ENCODE measurements at places on chromosomes 1 and 21.

DNA sequence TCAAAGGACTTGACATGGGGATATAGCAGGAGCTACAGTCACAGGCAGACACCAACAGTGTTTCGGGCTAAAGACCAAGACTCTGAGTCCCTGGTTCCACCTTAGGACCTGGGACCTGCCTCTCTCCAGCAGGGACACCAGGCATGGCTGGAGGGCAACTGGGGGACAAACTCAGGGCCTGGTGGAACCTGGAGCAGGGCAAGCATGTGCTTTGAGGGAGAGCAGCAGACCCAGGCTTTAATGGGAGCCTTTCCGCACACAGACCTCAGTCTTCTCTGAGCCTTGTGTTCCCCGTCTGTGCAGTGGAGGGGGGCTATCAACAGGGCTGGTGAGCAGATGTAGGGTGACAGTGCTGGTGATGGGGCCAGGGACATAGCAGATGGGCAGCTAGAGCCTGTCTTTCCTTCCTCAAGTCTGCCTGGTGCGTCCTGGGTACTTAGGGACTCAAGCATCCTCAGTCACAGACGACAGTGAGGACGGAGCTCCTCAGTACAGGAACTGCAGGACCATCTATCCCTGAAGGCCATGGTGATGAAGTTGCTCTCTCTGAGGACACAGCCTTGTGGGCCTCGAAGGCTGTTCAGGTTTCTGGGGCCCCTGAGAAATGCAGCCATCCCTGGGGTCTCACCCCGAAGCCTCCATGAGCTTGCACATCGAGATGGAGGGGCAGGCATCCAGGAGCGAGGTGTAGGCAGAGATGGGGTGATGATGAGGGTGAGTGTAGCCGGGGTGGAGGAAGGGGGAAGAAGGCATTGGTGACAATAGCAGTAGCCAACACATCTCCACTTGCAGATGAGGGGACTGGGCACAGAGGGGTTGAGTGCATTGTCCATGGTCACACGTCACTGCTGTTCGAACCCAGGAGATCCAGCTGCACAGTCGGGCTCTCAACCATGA is 593.4 kb downstream of the PTPRU start:
- no peak for DNase-seq

DNA sequence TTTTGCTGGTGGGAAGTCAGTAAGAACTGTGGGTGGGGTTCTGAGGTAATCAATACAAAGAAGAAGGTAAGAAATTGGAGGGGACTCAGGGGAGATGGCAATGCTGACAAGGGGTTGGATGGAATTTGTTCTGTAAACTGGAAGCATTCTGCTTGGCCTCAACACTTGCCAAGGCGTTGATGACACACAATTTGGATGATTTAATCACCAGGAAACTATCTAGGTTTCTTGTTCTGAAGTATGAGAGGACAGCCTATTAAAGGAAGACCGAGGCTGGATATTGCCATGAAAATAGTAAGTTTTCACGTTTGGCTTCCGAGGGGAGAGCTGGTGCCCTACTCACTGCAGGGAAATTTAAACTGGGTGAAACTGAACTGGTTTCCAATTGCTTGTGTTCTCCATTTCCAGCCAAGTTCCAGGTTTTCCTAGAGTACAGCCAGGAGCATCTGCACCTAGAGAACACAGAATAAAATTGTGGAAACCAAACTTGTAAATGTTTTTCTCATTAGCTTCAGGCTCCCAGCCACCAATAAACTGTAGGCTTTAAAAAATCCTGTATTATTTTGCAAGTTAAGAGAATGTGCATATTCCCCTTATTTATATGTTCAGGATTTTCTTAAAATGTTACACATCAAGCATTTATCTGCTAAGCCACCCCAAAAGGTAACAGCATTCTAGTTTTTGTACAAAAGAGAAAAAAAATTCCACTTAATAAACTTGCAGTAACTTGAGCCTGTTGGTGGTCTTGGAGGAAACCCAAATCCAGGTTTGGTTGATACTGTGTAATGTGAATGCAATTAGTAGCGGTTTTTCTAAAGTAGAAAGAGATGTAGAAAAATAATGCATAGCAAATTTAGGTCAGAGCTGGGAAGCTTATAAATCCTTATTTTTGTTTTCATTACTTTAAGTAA is 53.8 kb downstream of the ROR1 start:
- DNase-seq = no peak

DNA sequence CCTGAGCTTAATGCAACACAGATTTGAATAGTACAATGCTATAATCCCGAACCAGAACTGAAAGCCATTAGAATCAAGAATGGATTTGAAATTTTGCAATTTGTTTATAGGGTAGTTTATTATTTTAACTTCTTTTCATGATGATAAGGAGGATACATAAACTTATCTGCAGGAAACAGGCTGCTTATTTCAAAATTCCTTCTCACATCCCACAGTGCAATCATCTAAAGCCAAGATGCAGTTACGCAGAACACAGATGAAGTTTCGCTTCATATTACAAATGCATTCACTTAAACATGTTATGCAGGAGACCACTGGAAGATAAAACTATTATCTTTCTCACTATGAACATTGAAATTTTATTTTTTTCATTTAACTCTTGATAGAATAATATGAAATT is 1019.6 kb downstream of the PLA2G4A start:
- DNase-seq = no peak

- no peak for DNase-seq
Measured at GRCh38 chr1:208336137-208336518, 91.9 kb upstream of the PLXNA2 start.

DNA sequence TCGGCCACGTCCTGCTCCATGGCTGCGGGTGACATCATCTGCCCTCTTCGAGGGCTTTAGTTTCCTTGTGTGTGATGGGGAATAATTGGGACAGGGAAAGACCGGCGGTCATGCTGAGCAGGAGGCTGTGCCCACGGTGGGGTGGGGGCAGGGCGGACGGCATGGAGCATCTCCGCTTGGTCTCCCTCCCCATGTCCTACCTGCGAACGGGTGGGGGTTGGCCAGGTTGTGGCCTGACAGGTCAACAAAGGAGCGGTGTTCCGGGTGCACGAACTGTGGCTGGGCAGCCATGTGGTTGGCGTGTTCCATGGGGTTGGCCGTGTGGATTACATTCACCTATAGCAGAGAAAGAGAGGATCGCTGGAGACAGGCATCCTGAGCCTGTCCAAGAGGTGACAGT is 80.0 kb downstream of the PIK3CD start:
- DNase-seq = no peak

GRCh38 chr1:34140011-34140676 is 24.9 kb downstream of the CSMD2 start:
- no peak for DNase-seq

GRCh38 chr1:25740071-25740470 is 59.9 kb upstream of the SELENON start:
- DNase-seq = no peak

- DNase-seq = no peak
Measured at GRCh38 chr1:94463765-94464330, 45.7 kb downstream of the ABCD3 start.

DNA sequence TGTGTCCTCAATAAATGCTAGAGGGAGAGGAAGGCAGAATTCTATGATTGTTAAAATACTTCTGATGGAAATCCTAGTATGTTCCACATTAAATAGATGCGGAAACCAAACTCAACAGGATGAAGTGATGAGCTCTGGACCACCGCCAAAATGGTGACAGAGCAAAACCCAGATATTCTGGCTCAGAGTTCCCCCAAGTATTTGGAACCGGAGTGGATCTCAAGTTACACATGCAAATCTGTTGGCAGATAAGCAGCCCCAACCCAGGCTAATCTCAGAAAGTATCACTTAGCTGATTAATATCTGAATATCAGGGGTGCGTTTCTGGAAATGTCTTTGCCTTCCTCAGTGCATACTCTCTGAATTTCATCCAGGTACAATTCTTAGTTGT is 17.4 kb upstream of the GRHL3 start:
- DNase-seq = no peak

DNA sequence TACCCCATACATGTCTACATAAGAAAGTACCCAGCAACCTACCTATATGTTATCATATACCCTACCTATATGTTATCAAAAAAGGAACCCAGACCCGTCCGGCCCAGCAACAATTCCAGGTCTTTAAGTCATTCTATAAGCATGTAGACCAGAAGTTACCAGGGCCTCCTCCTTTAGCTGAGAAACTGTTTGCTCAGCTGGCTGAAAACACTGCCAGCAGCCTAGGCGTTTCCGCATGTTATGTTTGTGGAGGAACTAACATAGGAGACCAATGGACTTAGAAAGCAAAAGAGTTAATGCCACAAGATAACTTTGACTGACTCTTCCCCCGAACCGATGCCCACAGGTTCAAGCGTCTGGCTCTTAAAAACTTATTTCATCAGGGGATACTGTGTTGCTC is 7.1 kb upstream of the ZNF678 start:
- DNase-seq = no peak

DNA sequence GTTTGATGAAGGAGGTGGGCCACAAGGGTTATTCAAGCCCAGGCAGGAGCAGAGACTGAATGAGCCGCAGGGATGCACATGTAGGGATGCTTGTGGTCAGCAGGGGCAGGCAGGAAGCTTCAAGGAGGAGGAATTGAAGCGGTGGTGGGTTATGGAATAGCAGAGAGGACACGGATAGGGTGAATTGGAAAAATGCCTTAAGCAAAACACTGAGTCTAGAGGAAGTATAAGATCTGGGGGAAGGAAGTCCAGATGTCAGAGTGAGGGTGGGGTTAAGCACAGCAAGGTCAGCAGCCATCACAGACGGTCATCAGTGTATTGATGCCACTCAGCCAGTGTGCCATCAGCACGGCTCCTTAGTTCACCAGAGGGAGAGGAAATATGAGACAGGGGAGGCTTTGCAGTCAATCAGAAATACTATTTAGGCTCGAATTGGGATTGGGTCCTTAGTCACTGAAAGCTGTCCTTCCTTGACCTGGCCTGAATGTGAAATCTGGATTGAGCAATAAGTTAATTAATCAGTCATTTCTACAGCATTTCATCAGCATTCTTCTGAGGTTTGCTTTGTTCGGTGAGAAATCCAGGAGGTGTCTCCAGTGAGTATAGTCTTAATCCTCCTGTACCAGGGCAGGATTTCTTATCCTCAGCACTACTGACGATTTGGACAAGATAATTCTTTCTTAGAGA is 6.0 kb upstream of the LCE1F start:
- no peak for DNase-seq

DNA sequence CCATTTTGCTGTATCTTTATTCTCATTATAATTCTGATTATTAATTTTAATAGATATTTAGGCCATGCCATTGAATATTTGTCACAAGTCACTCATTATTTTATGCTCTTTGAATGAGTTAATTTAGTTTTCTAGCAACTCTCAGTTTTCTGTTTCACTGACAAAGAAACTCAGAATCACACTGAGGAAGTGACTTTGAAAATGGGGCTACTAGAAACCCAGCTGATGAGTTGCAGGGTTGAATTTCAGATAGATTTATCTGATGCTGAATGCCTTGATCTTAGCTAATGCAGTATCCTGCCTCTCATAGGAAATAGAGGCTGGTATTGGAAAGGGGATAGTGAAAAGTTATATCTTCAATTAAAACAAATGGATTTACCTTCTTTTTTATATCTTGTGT is 67.4 kb upstream of the PLA2G4A start:
- no peak for DNase-seq

- DNase-seq = no peak
Measured at GRCh38 chr1:60129911-60130310, 56.3 kb upstream of the C1orf87 start.

- DNase-seq = no peak
Measured at GRCh38 chr1:59446257-59446901, 149.5 kb downstream of the FGGY start.

DNA sequence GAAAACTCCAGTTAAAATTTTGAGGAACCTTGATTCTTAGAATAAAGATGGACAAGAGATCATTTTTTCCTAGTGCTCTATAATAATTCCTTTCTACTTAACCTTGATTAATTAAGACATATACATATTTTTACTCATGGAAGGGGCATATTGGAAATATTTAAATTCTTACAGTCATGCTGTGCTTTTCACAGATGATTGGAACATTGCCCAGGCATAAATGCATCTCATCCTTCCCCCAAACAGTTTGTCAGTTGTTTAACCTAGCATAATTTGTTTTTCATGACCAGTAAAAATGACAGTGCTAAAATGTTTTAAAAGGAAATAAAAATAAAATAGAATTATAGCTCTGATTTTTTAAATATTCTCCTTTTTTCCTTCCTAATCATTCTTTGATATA is 140.0 kb downstream of the DNM3 start:
- no peak for DNase-seq

DNA sequence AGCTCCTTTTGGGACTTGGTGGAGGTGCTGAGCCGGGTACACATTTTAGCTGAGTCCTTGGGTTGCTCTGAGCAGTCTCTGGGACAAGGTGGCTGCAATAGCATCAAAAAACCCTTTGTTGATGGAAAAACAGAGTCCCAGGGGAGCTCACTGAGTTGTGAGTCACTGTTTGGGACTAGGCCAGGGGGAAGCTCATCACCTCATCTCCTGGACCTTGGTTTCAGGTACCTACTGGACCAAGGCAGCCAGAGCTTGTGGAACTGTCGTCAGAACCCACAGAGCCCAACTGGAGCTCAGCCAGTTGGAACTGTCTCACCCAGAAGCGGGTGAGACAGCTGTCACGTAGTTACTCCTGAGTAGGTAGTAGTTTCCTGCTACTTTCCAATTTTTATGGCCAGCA is 146.7 kb downstream of the HLX start:
- DNase-seq = no peak

DNA sequence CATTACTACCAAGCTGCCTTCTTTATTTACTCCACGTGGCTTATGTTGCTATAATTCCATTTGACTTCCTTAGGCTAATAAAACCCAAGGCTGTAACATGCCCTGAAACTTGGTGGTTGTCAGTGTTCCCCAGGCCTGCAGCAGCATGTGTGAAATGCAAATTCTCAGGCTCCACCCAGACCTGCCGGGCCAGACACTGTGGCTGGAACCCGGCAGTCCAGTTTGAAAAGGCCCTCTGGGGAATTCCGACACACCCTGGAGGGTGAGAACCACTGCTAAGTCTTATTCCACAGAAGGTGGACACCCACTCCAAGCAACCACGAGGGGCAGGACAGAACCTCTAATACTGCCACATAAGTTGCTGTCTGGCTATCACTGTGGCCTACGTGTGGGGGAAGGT is 41.4 kb downstream of the URB1 start:
- no peak for DNase-seq

DNA sequence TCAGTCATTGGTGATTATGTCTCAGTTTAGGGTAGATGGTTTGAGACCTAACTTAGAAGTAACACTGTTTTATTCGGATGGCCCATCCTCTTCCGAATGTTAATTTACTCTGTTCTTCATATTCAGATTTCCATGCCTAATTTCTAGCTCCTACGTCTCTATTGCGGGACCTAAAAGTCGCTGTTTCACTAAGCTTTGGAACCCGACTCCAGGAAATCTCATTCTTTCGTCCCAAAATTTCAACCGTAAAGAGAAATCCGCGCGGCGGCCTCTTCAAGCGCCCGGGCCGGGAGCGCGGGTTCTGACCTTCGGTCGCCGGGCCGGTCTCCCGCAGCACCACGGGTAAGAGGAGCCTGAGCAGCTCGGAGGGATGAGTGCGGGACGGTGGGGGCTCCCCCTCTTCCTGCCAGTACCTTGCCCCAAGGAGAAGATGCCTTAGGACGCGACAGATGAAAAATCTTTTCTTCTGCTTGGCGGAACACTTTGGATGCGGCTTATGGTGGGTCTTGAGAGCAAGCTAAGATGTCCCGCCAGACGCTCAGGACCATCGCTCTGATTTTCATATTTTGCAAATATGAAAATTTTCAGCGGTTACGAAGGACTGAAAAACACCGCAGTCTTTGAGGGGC is 128.7 kb downstream of the PPIAL4G start:
- DNase-seq = no peak

GRCh38 chr1:98688110-98688739 is 26.7 kb downstream of the SNX7 start:
- DNase-seq = no peak

GRCh38 chr1:22808186-22808675 is 97.6 kb downstream of the EPHB2 start:
- no peak for DNase-seq

Data from stimulated activated CD4-positive, alpha-beta T cell treated with anti-CD3 and anti-CD28 coated beads, Interleukin-1b, Interleukin-23, amount 100 ng/mL, for 1 hour (primary cell).